ENCODE measurements at places on chromosomes 6 and 20.

DNA sequence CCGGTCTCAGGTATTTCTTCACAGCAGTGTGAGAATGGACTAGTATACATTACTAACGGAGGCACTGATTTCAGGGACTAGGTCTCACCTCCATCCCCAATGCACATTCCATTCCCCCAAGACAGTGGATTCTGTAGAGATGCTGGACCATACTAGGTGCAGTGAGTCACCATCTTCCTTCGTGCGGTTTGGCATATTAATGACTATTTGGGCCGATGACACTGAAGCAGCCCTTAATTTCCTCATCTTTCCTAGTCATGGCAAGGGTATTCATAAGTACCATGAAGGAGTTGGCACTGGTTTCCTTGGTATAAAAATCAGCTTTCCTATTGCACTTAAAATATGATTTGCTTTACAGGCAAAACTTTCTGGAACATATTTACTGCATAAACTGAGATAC lies 121.4 kb upstream of the TRAF3IP2 start:
- DNase-seq, result no peak

DNA sequence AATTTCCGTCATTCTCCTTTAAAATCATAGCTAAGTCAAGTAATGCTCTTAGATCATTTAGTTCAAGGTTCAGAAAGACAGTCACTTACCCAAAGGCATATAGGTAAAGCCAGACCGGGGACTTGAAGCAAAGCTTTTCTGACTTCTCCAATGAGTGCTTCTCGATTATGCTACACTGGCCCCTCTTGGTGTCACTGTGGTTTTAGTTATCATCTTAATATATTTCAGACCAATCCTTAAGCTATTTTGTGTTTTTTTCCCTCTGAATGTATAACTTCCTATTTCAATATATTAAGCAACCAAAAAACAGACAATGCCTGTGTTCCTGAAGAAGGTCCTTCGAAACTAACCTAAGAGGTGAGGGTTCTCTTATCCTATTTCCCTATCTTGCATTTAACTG lies 3.9 kb downstream of the PRDM1 start:
- no peak for DNase-seq

DNA sequence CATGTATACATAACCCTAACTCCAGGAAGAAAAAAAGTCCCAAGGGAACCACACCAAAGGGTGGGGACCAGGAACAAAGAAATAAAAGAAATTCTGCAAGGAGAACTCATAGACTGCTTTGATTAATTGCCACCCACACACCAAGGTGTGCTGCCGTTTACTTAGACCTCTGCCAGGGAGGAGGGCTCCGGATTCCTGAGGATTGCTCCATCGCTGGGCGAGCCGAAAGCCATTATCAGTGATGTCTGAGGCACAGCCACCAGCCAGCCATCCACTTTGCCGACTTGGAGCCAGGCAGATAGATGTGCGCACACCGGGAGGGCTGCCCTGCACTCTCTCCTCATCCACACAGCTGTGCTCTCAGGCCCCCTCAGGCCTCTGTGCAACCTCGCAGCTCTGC lies 272.7 kb upstream of the FOXQ1 start:
- DNase-seq, result no peak

DNA sequence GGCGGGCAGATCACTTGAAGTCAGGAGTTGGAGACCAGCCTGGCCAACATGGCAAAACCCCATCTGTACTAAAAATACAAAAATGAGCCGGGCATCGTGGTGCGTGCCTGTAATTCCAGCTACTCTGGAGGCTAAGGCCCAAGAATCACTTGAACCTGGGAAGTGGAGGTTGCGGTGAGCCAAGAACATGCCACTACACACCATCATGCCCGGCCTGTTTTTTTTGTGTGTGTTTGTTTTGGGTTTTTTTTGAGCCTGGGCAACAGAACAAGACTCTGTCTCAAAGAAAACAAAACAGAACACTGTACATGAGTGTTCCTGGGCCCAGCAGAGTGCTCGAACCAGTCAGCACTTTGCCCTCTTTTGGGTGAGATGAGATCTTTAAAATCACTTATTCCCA lies 159.1 kb downstream of the MTHFD1L start:
- no peak for DNase-seq

DNA sequence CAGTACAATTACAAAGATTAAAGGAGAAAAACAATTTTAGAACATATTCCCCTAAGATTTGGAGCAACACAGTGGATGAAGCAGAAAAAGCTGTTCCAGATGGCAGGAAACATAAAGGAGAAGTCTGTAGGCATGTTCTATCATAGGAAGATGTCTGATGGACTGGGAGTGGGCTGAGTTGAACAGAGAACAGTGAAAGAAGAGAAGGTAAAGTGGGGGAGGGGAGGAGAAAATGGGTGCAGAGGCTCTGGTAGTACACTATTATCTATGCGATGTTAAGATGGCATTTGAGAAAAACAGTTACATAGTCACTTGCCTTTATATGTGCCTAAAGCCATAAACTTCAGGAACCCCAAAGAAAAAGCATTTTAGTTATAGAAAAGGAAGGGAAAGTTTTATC lies 4.2 kb upstream of the PHIP start:
- no peak for DNase-seq

- no peak for DNase-seq
Observed at GRCh38 chr6:49733680-49734079, 10.5 kb downstream of the CRISP3 start.

- no peak for DNase-seq
Observed at GRCh38 chr6:11231564-11232192, 790 bp downstream of the NEDD9 start.

DNA sequence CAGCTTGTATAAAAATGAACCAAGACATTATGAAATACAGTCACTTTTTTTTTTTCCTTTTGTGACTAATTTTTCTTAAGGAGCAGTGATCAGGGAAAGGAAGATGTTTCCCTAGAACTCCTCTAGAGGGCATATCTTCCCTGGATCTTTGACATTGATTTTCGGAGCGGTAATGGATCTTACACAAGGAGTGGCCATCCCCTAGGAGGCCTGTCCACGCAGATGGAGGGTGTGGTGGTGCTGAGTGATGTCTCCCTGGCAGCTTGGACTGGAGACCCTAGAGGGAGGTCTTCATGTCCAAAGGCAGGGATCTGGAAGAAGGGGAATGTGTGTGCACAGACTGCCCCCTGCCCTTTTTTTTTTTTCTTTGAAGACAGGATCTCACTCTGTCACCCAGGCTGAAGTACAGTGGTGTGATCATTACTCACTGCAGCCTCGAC lies 7.0 kb upstream of the KIFC1 start:
- peak; percentile 34 for DNase-seq

GRCh38 chr6:135904666-135905065 lies 53.2 kb downstream of the PDE7B start:
- no peak for DNase-seq
